Activated T-cell treated with anti-CD3 and anti-CD28 coated beads for 1 hour (primary cell): ENCODE measurements at places on chromosomes 3 and 15.

- DNase-seq: no peak
These were observed 18.2 kb upstream of the ZNF639 start for GRCh38 chr3:179304605-179305004.

GRCh38 chr3:25663347-25663868 is 1.3 kb downstream of the TOP2B start:
- DNase-seq: no peak

DNA sequence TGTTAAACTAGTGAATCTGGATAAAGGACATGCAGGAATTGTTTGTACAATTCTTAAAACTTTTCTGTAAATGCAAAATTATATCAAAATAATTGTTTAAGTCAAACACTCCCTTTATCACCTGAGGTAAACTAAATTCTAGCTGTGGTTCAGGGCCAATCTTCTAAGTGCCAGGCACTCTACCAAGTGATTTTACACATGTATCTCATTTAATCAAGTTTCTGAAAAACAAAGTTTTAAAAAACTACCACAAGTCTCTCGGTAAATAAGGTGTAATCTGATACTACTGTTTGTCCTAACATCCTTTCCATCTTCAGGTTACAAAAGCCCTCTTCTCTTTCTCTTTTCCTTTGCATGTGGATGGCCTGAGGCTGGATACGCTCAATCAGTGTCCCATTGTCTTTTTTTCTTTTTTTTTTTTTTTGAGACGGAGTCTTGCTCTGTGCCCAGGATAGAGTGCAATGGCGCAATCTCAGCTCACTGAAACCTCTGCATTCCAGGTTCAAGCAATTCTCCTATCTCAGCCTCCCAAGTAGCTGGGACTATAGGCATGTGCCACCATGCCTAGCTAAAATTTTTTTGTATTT is 19.3 kb downstream of the IFT80 start:
- DNase-seq: no peak

GRCh38 chr3:167606836-167607235 is 46.9 kb downstream of the WDR49 start:
- DNase-seq: no peak

DNA sequence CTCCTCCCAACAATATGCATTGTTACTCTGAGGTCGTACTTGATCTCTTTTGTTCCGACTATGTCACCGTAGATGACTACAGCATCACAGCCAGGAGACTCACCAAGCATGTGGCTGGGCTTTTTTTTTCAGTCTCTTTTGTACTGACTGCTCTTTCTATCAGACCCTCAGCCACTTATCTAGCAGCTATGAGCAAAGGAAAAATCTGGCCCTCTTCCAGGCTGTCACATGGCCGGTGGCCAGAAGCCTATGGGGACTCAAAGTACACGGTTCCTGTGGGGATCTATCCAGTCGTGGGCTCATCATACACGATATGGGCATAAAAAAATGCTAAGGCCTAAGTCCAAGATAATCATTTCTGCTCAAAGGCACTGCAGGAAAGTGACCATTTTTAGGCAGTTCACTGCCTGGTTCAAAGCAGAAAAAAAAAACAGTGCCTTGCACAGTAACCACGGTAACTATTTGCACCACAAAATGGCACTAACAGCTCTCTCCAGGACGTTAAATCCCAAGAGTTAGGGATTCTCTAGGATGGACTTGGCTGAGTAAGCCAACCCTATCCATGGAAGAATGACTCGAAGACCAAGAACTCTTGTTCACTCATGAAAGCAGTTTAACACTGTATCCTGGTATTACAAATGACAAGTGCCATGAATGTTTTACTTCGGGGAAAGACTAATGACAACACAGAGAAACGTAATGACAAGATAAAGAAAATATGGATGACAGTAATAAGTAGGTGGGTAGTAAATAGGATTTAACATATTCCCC is 50.3 kb downstream of the SHQ1 start:
- no peak for DNase-seq

DNA sequence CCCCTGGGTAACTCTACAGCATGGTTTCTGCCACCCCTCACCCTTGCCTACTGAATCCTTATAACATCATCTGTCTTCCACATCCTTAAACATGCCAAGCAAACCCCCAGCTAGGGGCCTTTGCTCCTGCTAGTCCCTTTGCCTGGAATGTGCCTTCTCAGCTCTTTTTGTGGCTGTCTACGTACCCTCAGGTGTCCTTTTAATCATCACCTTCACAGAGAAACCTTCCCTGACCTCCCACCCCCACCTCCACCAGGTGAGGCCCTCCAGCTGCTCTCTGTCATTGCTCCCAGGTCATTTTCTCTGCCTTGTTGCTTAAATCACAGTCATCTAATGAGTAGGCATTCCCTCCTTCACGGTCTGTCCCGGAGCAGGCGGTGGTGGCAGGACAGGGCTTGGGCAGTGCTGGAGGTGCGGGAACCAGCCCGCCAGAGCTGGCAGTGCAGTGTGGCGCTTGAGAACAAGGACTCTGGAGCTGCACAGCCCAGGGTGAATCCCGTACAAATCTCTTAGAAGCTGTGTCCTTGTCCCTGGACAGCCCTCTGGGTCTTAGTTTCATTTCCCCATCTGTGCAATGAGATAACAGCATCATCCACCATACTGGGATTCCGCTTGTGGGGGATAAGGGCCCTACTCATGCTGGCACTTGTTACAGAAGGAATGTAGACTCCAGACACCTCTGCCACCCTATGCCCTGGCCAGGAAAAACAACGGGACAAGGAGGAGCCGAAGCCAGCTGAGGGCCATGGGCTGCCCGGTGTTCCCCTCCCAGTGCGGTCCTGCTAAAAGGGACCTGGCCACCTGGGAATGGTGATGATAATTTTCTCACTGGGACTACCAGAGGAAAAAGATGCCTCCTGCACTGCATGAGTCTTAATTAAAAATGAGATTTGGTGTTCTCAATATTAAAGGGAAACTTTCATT is 52.1 kb upstream of the IQSEC1 start:
- no peak for DNase-seq

DNA sequence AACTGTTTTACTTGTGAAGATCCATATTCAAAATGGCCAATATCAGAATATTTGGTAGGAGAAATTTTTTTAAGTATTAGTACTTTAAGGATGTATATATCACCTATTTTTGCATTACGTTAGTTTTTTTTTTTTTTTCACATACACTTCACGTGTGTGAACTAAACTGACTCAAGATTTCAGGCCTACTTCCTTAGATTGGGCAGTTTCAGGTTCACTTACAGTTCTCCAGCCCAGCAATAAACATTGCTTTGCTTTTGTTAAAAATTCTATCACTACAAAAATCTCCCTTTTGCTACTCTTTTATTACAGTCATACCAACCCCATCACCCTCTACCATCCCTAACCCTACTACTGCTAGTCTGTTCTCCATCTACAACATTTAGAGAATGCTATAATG is 183.6 kb downstream of the KCNH8 start:
- DNase-seq: no peak

GRCh38 chr15:29119847-29120246 is 149.8 kb downstream of the NSMCE3 start:
- no peak for DNase-seq

DNA sequence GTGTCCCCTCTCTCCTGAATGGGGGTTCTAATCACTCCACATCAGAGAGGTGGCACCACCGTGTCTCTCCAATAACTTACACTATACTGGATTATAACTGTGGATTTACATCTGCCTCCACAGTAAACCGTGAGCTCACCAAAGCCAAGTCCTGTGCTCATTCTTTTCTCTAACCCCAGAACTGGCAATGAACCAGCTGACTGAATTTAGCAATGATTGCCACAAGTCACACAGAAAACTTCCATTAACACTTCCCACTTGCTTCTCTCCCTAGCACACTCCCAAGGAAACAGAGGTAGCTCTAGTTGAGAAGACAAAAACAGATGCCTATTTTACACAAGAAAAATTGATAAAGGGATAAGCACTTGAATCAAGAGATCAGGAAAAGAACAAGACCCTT is 361.3 kb downstream of the ULK4 start:
- no peak for DNase-seq

GRCh38 chr3:169044331-169045113 is 619.0 kb downstream of the MECOM start:
- no peak for DNase-seq

GRCh38 chr3:108283006-108283405 is 13.3 kb upstream of the HHLA2 start:
- no peak for DNase-seq

DNA sequence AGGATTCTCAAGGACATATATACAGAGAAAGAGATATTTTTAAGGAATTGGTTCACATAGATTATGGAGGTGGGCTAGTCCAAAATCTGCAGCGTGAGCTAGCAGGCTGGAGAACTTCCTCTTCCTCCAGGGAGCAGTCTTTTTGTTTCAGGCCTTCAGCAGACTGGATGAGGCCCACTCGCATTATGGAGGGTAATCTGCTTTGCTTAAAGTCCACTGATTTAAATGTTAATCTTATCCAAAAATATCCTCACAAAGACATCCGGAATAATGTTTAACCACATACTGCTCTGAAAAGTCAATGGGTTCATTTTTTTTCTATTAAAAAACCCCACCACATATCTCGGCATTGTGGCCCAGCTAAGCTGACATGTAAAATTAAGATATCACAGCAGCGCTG is 22.2 kb upstream of the NRROS start:
- DNase-seq: no peak

DNA sequence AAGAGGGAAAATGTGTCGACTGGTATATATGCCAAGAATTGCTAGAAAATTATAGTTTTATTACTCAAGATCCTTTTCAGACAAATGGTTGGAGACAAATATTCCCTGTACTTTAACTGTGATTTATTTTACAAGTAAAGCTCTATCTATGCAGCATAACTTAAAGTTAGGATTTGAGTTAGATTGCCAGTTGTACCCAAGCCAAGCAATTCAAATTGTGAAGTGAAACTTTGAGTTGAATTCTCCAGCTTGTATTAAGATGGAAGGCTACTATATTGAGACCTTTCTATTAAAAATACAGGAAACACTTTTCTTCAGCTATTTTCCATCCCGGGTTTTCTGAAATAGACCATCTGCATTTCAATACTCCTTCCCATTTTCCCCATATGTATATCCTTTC is 333.1 kb upstream of the RBMS3 start:
- no peak for DNase-seq

DNA sequence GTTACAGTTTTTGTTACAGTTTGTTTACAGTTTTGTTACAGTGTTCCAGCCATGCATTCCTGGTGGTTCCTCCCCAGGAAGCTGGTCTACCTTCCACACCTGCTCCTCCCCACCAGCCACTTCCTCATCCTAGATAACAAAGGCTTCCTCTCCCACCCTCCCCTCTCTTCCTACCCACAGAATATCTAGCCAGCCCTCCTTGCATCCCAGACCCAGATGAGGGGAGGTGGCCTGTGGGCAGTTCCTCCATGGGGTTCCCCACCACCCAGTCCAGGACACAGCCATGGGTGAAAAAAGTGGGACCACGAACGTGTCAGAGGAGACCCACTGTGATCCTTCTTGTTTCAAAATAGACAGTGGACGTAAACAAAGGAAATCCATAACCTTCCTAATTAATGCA is 122.8 kb upstream of the ABHD17C start:
- no peak for DNase-seq

- DNase-seq: no peak
These were observed 259.4 kb upstream of the LRRFIP2 start for GRCh38 chr3:37433758-37434157.

- no peak for DNase-seq
These were observed 1.7 kb downstream of the EPB42 start for GRCh38 chr15:43218908-43219706.

DNA sequence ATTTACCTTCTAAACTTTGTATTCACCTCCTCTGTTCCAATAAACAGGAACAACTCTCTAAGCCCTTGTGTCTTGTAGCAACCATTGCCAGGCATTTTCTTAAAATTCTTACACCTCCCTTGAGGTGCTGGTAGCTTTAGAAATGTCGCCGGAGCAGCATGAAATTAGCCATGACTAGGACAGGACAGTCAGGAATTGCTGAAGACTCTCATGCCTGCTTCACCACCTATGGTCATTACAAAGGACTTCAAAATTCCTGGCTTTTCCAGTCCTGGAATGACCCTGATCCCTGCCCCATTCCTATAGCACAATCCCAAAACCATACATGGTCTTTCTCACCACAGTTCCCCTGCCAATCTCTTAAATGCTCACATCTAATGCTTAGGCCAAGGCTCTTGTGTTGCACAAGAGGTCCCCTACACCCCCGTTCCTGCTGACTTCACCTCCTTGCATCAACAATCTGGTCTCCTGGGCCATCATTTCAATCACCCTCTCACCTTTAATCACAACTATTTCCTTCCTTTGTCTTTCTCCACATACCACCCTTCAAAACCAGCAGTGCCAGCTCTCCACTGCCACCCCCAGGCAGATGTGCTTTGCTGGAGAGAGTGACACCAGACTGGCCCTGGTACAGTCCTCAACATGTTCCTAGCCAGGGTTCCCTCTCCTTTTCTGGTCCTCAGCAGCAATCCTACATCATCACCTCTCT is 113.2 kb upstream of the TJP1 start:
- no peak for DNase-seq

DNA sequence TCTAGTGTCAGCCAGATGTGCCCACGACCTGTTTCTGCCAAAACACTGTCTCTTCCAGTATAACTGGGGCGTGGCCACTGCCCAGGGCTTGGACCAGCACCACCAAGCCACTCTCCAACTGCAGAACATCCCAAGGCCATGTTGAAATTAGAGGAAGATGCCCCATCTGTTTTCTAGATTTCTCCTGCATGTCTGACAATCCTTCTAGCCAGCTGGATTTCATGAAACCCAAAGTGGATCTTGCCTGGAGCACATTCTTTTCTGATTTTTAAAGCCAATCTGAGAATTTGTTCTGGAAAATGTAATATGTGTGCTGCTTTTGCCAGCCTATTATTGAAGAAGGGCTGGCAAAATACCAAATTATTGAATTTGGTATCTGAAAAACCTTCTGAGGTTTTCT is 182.5 kb downstream of the SLCO3A1 start:
- DNase-seq: no peak

DNA sequence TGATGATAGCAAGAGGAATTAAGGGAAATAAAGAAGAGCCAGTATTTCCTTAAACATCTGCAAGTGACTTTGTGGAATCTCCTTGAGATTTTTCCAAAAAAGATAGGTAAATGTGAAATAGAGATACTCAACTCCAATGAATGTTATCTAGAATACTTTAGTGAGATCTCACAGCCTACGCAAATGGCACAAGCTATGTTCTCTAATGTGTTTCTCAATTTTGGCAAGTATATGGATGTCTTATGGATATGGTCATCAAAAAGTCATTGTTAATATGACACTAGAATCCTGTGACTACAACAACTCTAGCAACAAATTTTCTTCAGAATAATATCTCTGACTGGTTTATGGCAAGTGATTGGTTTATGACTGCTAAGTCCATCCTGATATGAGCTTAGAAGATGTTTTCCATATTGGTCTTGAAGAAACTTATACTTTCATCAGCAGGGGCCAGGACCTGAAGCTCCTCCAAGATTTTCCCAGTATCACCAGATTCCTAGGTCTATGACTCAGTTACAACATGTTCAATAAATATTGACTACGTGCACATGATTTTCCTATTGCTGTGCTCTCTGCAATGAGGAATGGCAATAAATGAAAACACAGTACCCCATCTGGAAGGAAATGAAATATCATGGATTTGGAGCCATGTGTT is 170.9 kb upstream of the THBS1 start:
- DNase-seq: no peak

GRCh38 chr3:52153389-52154096 is 680 bp downstream of the POC1A start:
- DNase-seq: no peak

- no peak for DNase-seq
These were observed 289.9 kb downstream of the GAP43 start for GRCh38 chr3:115913069-115913686.
